COR-L47 (cell line): ENCODE measurements at places on chromosomes 11 and 22.

GRCh38 chr11:115527534-115528125, 23.4 kb upstream of the CADM1 start:
- DNase-seq = peak; percentile 7

GRCh38 chr11:62958547-62959421, 26.0 kb downstream of the SLC22A6 start:
- no peak for DNase-seq

GRCh38 chr11:68039526-68040086, 781 bp downstream of the TCIRG1 start:
- DNase-seq = no peak

DNA sequence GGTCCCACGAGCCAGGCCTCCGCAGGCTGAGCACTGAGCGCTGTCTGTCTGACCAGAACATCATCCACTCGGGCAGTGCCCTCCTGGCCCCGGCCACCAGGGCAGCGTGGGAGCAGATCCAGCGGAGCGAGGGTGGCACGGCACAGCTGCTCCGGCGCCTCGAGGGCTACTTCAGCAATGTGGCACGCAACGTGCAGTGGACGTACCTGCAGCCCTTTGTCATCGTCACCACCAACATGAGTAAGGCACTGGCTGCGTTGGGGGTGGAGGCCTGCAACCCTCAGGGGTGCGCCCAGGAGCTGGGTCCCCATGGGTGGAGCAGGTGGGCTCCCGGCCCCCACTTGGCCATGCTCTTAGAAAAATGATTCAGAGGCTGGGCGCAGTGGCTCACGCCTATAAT, 49.7 kb upstream of the PRODH start:
- DNase-seq = no peak

GRCh38 chr22:49636649-49637048, 191.0 kb downstream of the BRD1 start:
- DNase-seq = no peak

DNA sequence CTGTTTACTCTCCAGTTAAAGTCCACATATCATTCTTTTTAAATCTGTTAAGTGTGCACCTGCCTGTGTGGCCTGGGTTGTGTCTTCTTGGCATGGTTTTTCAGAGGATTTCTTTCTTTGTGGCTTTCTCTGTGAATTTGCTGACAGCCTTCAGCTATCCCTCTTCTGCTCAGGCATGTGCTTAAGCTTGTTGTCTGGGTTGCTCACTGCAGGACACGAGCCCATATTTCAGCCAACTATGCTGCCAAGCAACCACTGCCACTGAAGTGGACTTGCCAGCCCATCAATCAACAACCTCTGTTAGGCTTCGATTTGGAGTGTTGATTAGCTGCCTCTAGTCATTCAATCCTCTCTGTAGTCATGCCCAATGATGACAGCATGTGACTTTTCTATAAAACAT, 18.4 kb downstream of the OR51I2 start:
- DNase-seq = no peak

- DNase-seq = no peak
Observed at GRCh38 chr11:74055938-74056337, 47.1 kb upstream of the UCP3 start.

- DNase-seq = no peak
Observed at GRCh38 chr22:42844756-42845155, 12.3 kb downstream of the ARFGAP3 start.

- DNase-seq = no peak
Observed at GRCh38 chr11:96964661-96965060, 574.8 kb downstream of the JRKL start.

- no peak for DNase-seq
Observed at GRCh38 chr11:34444428-34444827, 5.7 kb downstream of the CAT start.

- DNase-seq = no peak
Observed at GRCh38 chr22:30646518-30647160, 11.1 kb downstream of the SLC35E4 start.

DNA sequence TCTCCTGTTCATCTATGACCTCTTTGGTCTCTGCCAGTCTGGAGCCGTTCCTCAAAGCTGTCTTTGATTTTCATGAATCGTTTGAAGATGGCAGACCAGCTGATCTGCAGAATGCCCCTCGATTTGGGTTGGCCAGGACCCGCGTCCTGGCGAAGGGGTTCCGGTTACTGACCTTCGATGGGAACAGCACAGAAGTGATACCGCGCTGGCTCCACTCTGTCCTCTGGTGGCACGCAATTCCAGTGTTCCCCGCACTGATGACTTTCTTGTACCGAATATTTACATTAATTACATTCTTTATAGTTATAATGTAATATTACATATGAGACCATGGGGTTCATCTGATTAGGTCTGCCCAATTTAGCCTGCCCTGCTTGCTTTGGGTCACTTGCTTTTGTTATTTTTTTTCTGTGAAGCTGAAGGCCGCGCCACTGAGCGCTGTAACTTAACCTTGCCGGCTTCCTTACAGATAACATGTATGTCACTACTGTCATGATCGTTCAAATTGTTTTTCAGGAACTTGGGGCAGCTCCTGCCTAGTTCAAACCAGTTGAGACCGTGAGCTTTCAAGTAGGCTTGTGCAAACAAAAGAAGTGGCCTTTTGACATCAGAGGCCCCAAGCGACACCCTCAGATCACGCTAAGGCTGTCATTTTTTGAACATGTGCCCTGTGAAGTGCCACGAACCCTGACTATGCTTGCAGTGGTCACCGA, 4.1 kb upstream of the USP18 start:
- DNase-seq = no peak

DNA sequence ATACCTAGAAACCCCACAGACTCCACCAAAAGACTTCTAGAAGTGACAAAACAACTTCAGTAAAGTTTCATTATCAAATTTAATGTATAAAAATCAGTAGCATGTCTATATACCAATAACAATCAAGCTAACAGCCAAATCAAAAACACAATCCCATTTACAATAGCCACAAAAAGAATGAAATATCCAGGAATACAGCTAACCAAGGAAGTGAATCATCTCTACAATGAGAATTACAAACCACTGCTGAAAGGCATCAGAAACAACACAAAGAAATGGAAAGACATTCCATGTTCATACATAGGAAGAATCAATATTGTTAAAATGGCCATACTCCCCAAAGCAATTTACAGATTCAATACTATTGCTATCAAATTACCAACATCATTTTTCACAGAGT, 46.0 kb downstream of the PRCP start:
- DNase-seq = no peak

DNA sequence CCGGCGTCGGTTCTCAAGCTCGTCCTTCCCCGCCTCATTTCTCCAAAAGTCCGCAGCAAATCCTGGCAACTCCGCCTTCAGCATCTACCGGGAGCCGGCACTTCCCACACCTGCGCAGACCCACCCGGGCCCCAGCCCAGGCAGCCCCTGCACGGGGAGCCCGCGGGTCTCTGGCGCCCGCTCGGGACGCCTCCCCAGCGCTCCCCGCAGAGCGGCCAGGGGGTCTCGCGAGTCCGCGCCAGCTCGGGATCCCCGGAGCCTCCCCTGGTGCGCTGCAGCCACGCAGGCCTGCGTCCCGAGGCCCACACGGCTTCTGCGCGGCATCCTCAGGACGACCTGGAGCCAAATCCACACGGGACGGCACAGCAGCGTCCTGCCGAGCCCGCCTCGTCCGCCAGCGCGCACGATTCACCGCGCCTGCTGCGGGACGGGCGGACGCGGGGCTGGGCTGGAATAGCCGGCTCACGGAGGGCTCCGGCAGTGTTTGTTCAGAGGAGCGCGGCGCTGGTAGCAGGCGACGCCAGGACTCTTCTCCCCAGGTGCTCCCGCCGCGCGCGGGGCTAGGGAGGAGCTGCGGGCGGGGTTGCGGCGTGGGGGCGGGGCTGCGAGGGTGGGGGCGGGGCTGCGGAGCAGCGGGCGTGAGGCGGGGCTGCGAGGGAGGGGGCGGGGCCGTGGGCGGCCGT, 816 bp upstream of the PHRF1 start:
- DNase-seq = peak; percentile 89

DNA sequence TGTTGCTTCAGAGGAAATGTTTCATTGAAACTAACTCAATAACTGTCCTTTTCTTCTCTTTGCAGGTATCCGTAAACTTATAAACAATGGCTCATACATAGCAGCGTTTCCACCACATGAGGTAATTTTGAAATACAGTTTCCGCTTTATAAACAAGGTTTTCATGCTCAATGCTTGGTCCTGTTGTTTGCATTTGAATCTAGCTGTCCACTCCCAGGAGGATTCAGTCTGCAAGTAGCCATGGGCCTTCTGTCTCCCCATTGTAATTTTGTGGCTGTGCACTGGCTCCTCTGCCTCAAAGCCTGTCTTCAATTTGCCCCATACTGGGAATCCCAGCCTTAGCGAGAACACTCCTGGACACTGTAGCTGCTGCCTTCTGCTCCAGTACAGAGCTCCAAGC, 34.7 kb downstream of the MUC15 start:
- no peak for DNase-seq

- no peak for DNase-seq
Observed at GRCh38 chr11:77435972-77436371, 37.9 kb downstream of the PAK1 start.

- peak; percentile 1 for DNase-seq
Observed at GRCh38 chr11:86182976-86183584, 61.5 kb upstream of the EED start.

GRCh38 chr11:36254713-36255112, 34.5 kb downstream of the COMMD9 start:
- no peak for DNase-seq

DNA sequence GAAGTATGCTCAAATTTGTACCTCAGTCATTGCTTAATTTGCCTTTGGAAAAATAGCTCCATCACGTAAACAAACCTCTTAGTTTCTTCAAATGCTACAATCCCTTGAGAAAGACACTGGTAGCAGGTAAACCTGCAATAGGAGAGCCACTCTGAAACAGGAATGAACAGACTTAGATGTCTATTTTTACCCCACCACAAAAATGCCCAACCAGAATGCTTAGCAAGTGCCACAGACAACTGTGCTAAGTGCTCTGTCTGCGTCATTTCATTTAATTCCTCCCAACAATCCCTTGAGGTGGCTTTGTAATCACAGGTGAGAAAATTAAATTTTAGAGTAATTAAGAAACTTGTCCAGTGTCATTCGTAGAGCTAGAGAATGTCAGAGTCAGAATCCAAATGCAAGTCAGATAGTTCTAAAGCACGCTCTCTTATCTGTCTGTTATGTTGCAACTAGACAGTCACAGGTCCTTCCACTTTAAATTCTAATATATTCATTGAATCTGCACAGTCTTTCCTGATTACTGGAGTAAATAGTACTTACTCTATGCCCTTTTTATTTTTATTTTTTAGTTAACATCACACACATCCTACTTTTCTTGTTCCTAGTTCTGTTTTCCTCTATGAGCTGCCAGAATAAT, 89.0 kb upstream of the GRIA4 start:
- DNase-seq = no peak

DNA sequence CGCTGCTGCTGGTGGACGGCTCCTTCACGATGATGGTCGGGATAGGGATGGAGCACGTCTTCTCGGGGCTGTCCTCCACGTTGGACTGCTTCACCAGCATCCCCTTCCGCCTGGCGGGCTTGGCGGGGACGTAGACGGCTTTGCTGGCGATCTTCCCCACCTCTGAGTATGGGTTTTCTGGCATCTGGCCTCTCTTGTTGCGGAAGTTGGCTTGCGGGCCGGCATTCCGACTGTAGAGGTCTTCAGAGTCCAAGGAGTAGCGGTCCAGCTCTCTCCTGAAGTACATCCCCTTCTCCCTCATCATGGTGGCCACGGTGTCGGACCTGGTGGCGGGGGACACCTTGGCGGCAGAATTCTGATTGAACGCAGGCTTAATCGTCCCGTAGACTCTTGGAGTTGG, 88.8 kb downstream of the CTTN start:
- DNase-seq = no peak

- no peak for DNase-seq
Observed at GRCh38 chr11:9091044-9091922, at the start of gene SCUBE2. Gene SCUBE2 (minus strand): TSS chr11:9091599. CDS start chr11:9091528, 71 bp downstream.

GRCh38 chr11:2883640-2883978, 2.0 kb downstream of the CDKN1C start:
- DNase-seq = no peak

DNA sequence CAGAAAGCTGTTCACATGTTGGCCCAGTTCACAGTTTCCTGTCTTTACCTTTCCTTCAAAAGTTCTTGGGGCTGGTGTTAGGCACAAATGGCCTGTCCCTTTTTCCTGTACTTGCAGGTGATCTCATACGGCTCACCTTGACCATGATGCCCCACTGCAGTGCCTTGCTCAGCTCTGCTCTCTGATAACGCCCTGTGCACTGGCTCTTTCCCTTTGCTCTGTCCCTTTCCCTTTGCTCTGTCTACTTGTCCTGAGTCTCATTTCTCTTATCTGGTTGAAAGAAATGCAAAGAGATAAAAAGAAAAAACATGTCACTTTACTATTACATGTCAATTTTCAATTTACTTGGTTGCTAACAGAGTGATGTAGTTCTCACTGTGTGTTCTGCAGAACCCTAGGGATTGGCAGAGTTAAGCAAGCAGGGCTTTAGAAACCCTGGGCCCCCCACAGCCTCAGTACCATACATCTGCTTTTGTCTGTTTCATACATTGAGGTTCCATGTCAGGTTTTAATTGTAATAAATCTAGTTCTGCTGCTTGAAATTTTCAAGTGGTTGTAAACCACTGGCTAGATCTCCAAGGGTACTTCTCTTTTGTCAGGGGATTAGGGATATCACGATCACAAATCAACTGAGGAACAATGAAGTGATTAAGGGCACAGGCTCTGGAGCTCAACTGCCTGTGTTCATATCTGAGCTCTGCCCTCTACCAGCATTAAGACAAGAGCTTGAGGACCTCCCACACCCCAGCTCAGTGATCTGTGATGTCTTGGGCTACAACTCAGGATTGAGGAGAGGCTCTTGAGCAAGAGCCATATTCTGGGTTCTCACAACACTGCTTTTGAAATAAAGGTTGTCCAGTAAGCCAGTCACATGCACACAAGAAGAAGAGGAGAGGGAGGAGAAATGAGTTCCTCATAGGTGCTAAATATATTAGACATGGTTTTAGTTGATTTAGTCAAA, 16.3 kb upstream of the SORL1 start:
- DNase-seq = no peak

GRCh38 chr22:29408940-29409339, 20.6 kb upstream of the AP1B1 start:
- DNase-seq = no peak

- no peak for DNase-seq
Observed at GRCh38 chr11:103929170-103929903, 107.1 kb upstream of the DDI1 start.

DNA sequence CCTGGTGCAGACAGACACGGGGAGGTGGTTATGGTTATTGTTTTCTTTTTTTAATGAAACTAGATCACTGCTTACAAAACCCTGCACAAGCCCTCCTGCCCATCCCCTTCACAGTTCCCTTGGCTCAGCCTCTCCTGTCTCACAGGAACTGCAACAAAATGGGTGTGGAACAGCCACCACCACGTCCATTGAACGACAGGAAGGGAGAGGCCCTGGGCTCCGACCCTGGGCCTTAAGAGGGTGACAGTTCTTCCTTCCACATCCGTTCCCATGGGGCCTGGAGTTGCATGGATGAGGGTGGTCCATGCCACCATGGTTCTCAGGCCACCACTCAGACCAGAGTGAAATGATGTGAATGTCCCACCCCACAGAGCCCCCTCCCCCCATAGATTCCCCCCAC, 15.7 kb downstream of the PRPF19 start:
- DNase-seq = no peak
